ENCODE measurements at places on chromosomes 13 and 19. TPM values are rescaled to one million over a fixed set of nuclear protein-coding genes. Genes with fewer than 3 reads are reported as not detected.
A peak's percentile ranks its signal among the peaks of the same experiment; 100 is the strongest.

DNA sequence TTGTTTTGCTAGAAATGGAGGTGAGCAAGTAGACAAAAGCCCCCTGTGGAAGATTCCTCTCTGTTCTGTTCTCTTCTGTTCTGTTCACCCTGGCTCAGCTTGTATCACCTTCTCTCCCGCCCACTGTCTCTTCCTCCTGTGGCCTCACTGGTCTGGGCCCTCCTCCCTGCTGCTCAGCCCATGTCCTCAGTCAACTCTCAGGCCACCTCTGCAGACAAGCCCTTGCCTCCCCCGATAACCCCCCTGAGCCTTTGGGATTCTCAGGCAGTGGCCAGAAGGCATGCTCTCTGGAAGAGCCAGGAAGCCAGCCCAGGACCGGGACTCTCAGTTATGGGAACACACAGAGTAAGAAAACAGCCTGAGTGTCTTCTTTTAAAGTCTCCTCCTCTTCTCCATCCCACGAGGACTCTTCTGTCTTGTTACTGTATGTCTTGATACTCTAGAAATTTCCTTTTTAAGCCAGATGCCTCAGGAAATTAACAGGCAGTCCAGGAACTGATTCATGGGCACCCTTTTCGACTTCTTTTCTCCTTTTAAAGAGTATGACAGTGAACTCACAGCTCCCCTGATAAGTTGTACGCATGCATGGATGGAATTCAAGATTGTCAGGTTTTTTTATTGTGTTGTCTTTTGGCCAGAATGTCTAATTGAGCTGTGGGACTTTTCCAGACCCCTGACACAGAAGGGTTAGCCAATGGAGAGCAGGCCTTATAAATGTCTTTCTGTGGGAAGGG lies 33.7 kb downstream of the SHISA2 start:
- H3K27ac ChIP-seq = peak overlapping the region; percentile 72
- peaks cover 31% of the 10 kb centered on the region for H3K36me3 ChIP-seq
- DNase-seq = no peak

GRCh38 chr13:37918751-37919150 lies 49.2 kb upstream of the TRPC4 start:
- no peaks in the 10 kb centered on the region for H3K27me3 ChIP-seq
- no peak for DNase-seq
- no peaks in the 10 kb centered on the region for H3K36me3 ChIP-seq
- H3K4me1 ChIP-seq = no peaks in the 10 kb centered on the region
- no peak overlapping the region for H3K27ac ChIP-seq

DNA sequence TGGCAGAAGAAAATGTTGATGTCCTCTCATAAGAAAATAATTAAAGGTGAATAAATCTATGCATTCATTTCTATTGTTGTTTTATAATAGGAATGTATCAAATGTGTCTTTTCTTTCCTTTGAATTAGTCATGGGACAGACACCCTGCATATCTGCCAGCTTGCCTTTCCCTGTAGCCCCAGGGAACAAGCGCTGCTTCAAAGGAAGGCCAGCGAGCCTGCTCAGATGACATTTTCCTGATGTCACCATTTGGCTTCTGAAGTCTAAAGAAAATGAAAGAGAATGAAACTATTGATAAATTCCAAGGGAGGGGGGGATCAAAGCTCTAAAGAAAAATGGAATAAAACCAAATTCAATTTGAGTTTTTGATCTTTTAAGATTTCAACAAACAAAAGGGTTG lies 574.8 kb downstream of the IRS2 start:
- H3K4me1 ChIP-seq = no peaks in the 10 kb centered on the region
- no peaks in the 10 kb centered on the region for H3K36me3 ChIP-seq
- no peak for DNase-seq
- no peak overlapping the region for H3K27ac ChIP-seq

Gene SHISA7
- total RNA-seq = not detected

DNA sequence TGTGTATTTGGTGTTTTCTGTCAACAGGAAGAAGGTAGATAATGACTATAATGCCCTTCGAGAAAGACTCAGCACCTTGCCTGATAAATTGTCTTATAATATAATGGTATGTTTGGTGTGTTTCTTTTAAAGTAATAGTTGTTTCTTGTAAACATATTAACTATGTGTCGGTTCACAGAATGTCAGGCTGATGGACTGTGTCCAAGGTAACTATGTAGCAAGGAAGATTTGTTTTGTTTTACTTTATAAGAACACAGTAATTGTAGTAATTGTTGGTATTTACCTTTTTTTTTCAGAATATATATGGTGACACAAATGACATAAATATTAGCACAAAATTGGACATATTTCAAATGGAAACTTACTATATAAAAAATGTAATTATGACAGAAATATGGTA lies 43.2 kb downstream of the URI1 start:
- H3K4me1 ChIP-seq = peaks cover 29% of the 10 kb centered on the region
- no peak for DNase-seq
- peaks cover 30% of the 10 kb centered on the region for H3K36me3 ChIP-seq
- no peak overlapping the region for H3K27ac ChIP-seq

Gene CACNG8
- not detected for total RNA-seq

Gene PRR19
- 0.49 TPM for total RNA-seq

DNA sequence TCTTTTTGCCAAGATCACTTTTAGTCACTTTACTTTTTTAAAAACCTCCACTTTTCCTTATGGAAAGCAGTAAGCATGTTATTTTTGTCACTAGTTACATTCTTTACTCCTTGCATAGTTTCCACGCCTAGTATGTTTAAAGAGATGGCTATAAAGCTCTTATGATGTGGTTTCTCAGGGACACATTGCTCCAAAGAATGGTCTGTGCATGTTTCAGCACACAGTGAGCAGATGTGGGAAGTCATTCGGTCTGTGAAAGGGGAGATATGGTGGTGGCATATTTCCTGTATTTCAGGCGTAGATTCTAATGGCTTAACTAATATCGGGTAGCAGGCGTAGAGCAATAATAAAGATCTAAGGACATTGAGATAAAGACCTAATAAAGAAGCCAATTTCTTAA lies 180.7 kb downstream of the SLITRK6 start:
- no peaks in the 10 kb centered on the region for H3K27me3 ChIP-seq
- no peak overlapping the region for H3K4me3 ChIP-seq
- DNase-seq = no peak

GRCh38 chr13:32044446-32044845 lies 12.9 kb downstream of the FRY start:
- H3K4me1 ChIP-seq = peaks cover 8% of the 10 kb centered on the region
- no peak overlapping the region for H3K4me3 ChIP-seq
- no peak for DNase-seq
- peaks cover 6% of the 10 kb centered on the region for H3K36me3 ChIP-seq

Gene ATCAY
- not detected for total RNA-seq

DNA sequence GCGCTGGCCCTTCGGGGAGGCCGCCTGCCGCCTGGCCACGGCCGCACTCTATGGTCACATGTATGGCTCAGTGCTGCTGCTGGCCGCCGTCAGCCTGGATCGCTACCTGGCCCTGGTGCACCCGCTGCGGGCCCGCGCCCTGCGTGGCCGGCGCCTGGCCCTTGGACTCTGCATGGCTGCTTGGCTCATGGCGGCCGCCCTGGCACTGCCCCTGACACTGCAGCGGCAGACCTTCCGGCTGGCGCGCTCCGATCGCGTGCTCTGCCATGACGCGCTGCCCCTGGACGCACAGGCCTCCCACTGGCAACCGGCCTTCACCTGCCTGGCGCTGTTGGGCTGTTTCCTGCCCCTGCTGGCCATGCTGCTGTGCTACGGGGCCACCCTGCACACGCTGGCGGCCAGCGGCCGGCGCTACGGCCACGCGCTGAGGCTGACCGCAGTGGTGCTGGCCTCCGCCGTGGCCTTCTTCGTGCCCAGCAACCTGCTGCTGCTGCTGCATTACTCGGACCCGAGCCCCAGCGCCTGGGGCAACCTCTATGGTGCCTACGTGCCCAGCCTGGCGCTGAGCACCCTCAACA lies 1.2 kb downstream of the F2RL3 start:
- DNase-seq = no peak
- no peaks in the 10 kb centered on the region for H3K36me3 ChIP-seq
- peaks cover 5% of the 10 kb centered on the region for H3K4me1 ChIP-seq
- peaks cover 43% of the 10 kb centered on the region for H3K27me3 ChIP-seq

Gene CLDND2
- 5.4 TPM for total RNA-seq

DNA sequence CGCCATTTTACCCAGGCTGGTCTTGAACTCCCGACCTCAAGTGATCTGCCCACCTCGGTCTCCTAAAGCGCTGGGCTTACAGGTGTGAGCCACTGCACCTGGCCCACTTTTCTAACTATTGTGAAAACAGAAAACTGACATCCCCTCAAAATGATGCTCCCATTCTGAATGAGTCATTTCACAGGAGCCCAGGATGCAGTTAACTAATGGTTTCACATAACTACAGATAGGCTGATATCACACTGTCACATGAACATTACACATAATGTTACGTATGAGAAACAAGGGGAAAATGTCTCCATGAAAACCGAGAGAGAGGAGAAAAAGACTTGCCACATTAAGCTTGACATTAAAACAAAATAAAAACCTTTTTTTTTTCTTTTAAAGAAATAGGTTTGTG lies 37.5 kb downstream of the N4BP2L2 start:
- H3K27me3 ChIP-seq = no peaks in the 10 kb centered on the region
- peaks cover 18% of the 10 kb centered on the region for H3K36me3 ChIP-seq
- peaks cover 8% of the 10 kb centered on the region for H3K4me1 ChIP-seq
- no peak overlapping the region for H3K27ac ChIP-seq

- peak overlapping the region; percentile 89 for H3K4me3 ChIP-seq
- H3K36me3 ChIP-seq = peaks cover 66% of the 10 kb centered on the region
- peaks cover 52% of the 10 kb centered on the region for H3K4me1 ChIP-seq
- no peaks in the 10 kb centered on the region for H3K27me3 ChIP-seq
Observed at GRCh38 chr19:47107953-47108746, 5.4 kb downstream of the ZC3H4 start.
